ENCODE measurements at places on chromosomes 6 and 20.

- DNase-seq: no peak
These were observed 40.9 kb downstream of the SLC24A3 start for GRCh38 chr20:19253316-19253715.

GRCh38 chr6:130322673-130323268, 43.0 kb upstream of the TMEM200A start:
- peak; percentile 27 for DNase-seq

- no peak for DNase-seq
These were observed 45.5 kb upstream of the NRN1 start for GRCh38 chr6:6052216-6052615.

- no peak for DNase-seq
These were observed 41.1 kb downstream of the ZBTB46 start for GRCh38 chr20:63789836-63790571.

DNA sequence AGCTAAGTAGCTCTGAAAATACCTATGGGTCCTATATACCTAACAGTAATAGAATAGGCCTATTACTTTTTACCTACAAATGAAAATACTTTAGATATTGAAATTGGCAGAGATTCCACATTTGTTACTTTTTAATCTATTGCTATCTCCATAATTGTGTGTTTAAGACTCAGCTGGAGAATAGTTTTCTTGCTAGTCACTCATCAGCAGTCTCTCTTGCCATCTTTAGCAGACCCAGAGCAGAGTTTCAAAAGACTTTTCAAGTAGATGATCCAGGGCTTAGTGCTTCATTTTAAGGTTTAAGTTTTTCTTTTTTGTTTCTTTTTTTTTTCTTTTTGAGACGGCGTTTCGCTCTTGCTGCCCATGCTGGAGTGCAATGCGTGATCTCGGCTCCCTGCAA, 12.9 kb downstream of the ANKS1A start:
- no peak for DNase-seq

GRCh38 chr6:166997348-166997747, 1.8 kb upstream of the CEP43 start:
- DNase-seq: no peak

GRCh38 chr20:5327356-5327755, 10.6 kb upstream of the PROKR2 start:
- no peak for DNase-seq

DNA sequence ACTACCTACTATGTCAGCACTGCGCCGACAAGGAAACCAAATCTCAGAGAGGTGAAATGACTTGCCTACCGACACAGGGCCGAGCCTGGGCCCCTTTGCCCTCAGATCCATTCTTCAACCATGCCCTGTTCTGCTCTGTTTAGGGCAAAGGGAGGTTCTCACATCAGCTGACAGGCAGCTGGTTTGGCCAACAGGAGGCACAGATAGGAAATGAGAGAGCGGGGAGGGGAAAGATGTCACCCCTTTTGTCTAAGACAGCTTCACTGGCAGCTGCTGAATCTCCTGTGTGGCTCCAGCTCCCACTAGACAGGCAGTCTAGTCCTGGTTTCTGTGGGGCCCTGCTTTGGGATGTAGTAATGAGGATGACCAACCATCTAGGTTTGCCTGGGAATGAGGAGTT, 158.7 kb downstream of the TMEM200A start:
- DNase-seq: no peak

GRCh38 chr20:57500962-57501361, 24.0 kb downstream of the CTCFL start:
- no peak for DNase-seq
